ENCODE measurements at places on chromosomes 5 and 9.

DNA sequence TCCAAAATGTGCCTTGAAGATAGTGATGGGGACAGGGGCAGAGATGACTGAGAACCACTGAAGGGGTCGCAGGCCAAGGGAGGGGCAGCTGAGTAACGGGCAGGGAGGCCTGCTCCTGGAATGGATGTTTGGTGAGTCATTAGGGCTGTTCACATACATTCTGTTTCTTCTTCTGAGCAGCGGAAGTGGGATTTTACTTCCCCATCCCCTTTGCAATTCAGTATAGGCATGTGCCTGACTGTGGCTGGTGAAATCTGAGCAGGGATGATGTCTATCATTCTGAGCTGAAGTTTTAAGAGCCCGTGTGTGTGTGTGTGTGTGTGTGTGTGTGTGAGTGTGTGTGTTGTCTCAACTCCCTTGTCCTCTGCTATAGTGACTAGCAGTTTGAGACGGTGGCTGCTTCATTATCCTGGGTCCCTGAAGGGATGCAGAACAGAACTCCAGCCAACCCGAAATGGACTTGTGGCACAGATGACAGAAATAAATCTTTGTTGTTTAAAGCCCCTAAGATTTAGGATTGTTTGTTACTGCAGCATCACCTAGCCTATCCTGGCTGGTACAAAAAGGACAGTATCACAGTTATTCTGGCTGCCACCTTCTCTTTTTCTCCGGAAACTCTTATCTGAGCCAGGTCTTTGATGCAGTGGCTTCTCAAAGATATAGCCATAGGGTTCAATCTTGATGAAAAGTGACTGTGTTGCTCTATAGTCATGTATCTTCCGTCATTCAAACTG, 29.2 kb upstream of the TGFBI start:
- no peak for DNase-seq

DNA sequence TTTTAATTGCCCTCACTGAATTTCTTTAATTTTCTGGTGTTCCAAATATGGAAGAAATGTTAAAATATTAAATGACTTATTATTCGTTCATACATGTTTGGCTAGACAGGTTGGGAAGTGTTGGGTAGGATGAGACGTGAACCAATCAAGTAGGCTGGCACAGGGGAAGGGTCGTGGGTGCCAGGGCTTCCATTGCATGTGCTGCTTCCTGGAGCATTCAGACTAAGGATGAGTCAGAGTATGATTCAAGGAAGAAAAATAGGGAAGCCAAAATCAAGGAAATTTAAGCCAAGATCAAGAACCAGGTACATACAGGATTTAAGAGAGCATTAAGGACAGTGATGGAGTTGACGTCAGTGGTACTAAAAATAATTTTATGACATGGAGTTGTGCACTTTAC, 2068.0 kb downstream of the MAT2B start:
- DNase-seq: no peak

DNA sequence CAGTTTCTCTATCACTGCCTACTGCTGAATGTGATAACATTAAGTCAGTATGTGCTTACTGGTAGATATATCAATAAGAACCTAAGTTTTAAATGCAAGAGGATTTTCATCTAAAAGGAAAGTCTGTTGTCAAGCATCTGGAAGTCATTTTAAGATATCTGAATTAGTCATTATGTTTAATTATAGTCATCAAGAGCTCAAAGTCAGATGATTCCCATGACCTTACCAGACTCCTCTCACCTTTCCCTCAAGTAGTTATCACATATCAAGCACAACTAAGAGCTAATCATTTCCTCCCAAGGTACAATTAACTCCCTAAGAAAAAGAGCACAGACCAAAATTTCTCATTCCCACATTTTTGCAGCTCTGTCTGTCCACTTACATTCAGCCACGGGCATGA, 45.5 kb downstream of the PUM3 start:
- DNase-seq: no peak

- DNase-seq: no peak
These were observed 217.6 kb downstream of the TMEM167A start for GRCh38 chr5:82859451-82860140.

- DNase-seq: no peak
These were observed 100.8 kb downstream of the GADD45G start for GRCh38 chr9:89705651-89706050.

DNA sequence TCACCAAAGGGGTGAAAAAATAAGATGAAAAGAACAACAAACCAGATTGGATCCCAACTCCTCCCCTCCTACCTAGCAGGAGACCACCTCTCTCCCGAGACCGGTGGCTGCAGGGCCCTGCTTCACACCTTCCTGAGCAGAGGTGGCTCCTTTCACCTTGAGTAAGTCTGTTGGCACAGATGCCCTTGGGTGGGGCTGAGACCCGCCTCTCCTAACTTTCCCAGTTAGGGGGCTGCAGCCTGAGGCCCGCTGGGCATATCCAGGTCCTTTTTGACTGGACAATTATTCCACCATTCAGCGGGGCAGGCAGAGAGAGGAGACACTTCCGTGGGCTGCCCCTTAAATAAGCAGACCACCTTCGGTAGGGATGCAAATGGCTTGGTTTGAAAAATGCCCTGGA, 1.3 kb downstream of the SLC25A48 start:
- no peak for DNase-seq

GRCh38 chr5:31346896-31347551, 153.5 kb downstream of the CDH6 start:
- no peak for DNase-seq
